ENCODE measurements at places on chromosomes 3 and 15. TPM values are rescaled to one million over a fixed set of nuclear protein-coding genes. Genes with fewer than 3 reads are reported as not detected.

- no peak for DNase-seq
Observed at GRCh38 chr3:118544458-118544857, 490.2 kb downstream of the IGSF11 start.

- DNase-seq: no peak
Observed at GRCh38 chr3:172217877-172218276, 178.5 kb downstream of the FNDC3B start.

The GCSAM gene
- 0.69 TPM for total RNA-seq

- DNase-seq: no peak
Observed at GRCh38 chr3:152243301-152243711, 25.4 kb upstream of the MBNL1 start.

The MESP1 gene
- 4.4 TPM for total RNA-seq

DNA sequence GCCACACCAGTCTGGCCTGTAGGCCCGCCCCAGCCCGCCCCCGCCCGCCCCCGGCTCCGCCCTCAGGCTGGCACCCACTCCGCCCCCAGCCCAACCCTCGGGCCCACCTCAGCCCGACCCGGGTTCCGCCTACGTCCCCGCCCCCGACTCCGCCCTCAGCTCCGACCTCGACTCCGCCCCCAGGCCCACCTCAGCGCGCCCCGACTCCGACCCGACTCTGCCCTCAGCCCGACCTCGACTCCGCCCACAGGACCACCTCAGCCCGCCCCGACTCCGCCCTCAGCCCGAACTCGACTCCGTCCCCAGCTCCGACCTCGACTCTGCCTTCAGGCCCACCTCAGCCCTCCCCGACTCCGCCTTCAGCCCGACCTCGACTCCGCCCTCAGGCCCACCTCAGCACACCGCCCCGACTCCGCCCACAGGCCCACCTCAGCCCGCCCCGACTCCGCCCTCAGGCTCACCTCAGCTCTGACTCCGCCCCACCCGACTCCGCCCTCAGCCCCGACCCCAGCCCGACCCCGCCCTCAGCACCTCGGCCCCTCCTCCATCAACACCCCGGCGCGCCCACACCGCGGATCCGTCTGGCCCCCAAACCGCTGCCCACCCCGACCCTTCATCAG lies at the start of gene RAB43:
Gene RAB43 (minus strand): TSS at position 13 of the 620 bp plus-strand sequence. CDS start 315 bp downstream, outside the sequence.
- DNase-seq: peak; percentile 87

The PIF1 gene
- 1.8 TPM for total RNA-seq

DNA sequence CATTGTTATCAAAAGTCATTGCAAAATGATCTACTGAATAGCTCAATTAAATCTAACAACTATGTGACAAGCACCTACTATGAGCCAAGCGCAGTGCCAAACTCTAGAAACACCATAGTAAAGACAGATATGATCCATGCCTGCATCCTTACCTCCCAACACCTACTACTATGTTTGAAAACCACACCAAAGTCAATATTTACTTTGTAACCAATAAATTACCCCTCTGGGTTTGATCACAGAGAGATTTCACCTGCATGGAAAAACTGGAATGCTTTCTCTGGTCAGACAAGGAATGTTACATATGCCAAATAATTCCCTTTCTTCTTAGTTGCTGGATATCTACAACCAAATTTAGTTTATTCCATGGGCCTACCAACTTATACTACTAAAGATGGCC lies 422.2 kb downstream of the FHIT start:
- no peak for DNase-seq
